Activated CD8-positive, alpha-beta memory T cell treated with anti-CD3 and anti-CD28 coated beads for 1 hour (primary cell): ENCODE measurements at places on chromosomes 5 and 9.

DNA sequence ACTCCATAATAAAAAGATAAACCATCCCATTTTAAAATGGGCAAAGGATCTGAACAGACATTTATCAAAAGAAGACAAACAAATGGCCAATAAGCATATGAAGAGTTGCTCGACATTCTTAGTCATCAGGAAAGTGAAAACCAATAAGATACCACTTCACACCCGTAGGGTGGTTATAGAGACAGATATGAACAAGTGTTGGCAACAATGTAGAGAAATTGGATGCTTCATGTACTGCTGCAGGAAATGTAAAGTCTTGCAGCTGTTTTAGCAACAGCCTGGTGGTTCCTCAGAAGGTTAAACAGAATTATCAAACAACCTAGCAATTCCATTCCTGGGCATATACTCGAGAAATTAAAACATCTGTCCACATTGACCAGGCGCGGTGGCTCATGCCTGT is 42.5 kb downstream of the GTF3C4 start:
- no peak for DNase-seq

GRCh38 chr9:79001012-79001411 is 570.8 kb upstream of the TLE4 start:
- no peak for DNase-seq

GRCh38 chr9:84382720-84383119 is 42.2 kb upstream of the SLC28A3 start:
- DNase-seq, result no peak

DNA sequence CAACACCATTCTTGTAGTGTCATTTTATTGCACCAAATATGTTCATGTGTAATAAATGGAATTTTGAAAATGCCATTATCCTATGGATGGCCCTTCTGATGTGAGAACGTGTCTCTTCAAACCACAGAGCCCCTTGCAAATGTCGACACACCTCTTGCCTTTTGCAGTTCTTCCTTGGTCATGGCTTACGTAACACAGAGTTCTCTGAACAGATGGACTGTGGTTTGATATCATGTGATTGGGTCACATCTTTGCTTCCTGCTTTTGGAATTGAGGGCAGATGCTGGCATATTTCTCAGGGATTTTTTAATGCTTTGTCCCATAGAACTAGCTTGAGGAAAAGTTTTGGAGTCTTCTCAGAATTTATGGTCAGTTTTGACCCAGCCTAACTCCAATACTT is 4.6 kb downstream of the TGFBR1 start:
- no peak for DNase-seq

DNA sequence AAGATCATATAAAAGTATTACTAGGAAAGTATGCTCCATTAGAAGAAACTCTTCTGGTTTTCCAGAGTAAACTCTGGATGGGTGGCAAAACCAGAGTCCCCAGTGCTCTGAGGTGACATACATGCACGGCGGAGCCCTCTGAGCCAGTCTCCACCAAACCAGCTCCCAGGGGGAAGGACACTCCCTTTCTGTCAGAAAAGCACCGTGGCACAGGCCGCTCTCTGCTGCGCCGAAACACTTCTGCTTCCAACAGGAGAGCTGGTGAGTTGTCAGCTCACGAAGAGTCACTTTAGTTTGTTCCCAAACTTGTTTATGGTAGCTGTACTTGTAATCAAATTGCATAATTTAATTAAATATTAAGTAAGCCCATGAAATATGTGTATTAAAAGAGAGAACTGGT is 184.6 kb downstream of the CDK5RAP2 start:
- DNase-seq, result no peak

GRCh38 chr5:125536582-125536981 is 790.1 kb upstream of the ZNF608 start:
- DNase-seq, result no peak

DNA sequence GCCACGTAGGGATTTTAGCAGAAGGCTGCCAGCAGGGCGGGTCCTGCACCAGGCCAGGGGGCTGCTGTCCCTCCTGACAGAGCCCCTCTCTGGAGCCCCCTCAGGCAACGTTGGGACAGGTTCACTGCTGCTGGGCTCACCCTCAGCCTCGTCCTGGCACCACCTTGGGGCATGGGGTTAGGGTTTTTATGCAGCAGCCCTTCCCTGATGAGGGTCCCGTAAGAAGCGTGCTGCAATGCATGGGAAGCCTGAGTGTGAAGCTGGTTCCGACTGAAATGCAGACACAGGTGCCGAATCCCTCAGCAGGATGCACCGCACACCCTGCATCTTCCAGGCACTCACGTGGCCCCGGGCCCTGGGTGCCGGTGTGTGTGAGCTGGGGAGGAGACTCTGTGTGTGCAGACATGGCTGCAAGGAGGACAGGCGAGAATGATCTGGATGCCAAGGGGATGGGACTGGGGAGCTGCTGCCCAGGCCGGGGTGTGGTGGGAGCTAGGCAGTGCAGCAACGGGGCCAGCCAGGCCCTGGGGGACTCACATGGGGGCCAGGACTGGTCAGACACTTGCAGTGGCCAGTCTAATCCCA is 27.1 kb downstream of the ZDHHC11B start:
- no peak for DNase-seq
